CD4-positive, alpha-beta T cell treated with Interferon alpha-2 for 1 hour (primary cell): ENCODE measurements at places on chromosomes 12 and 14.
A peak's percentile ranks its signal among the peaks of the same experiment; 100 is the strongest.

GRCh38 chr14:66650491-66650911 is 142.6 kb downstream of the GPHN start:
- peak; percentile 8 for DNase-seq

- no peak for DNase-seq
Measured at GRCh38 chr14:30779210-30779609, 95.1 kb upstream of the COCH start.

GRCh38 chr14:78197051-78197450 is 26.9 kb downstream of the NRXN3 start:
- DNase-seq, result no peak

GRCh38 chr12:117674763-117675162 is 294.0 kb downstream of the KSR2 start:
- DNase-seq, result no peak

- no peak for DNase-seq
Measured at GRCh38 chr12:6208130-6208529, 7.9 kb downstream of the CD9 start.

DNA sequence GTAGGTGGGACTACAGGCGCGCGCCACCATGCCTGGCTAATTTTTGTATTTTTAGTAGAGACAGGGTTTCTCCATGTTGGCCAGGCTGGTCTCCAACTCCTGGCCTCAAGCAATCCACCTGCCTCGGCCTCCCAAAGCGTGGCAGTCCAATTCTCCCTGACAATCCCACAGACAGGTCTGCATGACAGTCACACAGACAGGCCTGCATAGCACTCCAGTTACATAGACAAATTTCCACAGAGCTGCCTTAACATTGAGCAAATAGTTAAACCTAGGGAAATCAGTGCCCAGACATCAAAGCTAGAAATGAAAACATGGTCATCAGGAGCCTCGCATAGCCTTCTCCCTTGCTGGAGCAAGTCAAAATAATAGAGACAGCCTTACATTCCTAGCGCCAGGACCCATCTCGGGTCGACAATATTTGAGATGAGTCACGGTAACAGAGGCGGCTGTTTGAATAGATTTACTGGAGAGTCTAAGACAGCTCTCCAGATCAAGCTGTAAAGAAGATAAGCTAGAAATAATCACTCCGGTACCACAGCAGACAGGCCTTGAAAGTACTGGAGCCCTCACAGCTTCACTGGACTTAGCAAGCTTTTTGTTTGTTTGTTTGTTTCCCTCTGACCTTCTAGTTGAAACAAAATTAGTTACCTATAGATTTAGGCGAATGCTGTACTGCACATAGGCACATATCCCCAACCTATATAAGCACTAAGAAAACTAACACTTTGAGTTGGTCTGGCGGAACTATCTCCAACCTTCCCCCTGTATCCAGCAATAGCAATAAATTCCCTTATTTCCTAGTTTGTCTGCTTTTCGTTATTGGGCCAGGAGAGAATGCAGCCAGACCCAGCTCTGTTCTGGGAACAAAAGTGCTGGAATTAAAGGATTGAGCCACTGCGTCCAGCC is 23.8 kb upstream of the PYROXD1 start:
- no peak for DNase-seq

DNA sequence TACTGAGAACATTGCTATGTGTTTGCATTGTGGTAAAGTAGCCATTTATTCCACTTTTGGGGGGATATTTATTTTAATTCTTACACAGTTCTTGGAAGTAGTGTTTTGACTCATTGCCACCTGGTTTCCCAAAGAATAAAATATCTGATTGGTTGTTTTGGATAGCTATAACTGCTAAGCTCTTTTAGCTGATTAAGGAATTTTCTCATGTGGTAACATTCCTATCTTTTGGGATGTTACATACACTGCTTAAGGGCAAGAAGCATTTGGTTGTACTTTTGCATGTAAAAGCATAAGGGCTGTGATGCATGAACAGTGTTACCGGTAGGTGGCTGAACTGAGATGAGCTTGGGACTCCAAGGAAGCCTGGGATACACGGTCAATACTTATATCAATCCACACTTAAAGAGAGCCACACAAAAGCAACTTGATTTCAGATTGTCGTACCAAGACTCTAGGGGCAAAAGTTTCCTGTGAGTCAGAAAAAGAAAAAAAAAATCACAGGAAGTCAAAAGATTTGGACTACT is 71.4 kb upstream of the PRKD1 start:
- no peak for DNase-seq
